ENCODE measurements at places on chromosomes 6 and 20.

- no peak for DNase-seq
Measured at GRCh38 chr20:2740702-2741101, 48.1 kb downstream of the EBF4 start.

GRCh38 chr6:25223490-25223991 lies 55.6 kb upstream of the CARMIL1 start:
- peak; percentile 83 for DNase-seq

- DNase-seq: peak; percentile 3
Measured at GRCh38 chr20:18263723-18264122, 24.6 kb upstream of the ZNF133 start.

DNA sequence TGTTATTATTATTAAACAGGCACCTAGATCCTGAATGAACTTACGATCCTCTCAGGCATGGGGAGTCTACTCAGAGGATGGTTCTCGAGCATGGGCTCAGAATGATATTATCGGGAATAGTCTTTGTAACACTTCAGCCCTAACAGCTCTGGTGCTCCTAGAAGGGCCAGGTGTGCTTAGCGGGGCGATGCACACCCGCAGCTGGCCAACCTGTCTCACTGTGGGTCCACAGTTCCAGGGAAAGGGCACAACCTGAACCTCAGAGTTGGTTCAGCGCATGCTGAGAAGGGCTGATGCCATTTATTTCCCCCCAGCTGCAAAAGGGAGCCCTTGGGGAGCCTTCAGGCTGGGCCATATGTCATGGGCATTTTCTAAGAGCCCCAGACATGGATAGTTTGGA lies 26.2 kb downstream of the RRAGD start:
- no peak for DNase-seq

DNA sequence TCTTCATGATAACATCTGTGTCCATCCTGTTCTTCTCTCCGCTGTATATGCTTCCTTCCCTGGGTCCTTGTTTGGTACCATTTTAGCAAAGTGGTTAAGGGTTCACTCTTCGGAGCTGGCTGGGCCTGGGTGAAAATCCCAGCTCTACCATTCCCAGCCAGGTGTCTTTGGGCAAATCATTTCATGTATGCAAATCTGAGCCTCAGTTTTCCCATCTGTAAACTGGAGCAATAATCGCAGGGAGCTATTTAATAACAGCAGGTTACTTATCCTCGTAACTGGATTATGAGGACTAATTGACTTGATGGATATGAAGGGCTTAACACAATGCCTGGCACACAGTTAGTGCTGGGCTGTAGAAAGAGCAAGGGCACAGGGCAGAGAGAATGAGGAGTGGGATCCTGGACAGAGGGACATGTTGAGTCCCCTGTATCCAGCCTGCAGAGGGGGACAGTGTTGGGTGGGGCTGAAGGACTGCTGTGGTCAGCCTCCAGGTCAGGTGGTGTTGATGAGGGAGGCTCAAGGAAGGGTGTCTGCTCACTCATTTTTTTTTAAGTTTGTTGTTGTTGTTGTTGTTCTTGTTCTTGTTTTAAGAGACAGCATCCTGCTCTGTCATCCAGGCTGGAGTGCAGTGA lies 44.3 kb upstream of the FAM83D start:
- no peak for DNase-seq

DNA sequence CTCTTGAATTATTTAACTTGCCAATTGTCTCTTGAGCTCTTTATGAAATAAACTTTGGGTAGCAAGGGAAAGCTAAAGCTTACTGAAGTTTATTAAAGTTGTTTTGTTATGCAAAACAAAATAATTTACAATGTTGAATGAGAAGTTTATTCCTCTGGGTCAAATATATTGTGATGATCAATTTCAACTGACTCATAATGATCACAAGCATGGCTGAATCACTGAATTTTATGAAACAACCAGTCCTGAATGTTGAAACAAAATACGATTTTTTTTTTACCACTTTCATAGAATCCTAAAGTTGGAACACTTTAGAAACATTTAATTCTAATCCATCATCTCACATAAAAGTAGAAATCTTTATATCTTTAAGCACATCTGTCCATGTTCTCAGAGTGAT lies 110.3 kb downstream of the RWDD2A start:
- DNase-seq: no peak

DNA sequence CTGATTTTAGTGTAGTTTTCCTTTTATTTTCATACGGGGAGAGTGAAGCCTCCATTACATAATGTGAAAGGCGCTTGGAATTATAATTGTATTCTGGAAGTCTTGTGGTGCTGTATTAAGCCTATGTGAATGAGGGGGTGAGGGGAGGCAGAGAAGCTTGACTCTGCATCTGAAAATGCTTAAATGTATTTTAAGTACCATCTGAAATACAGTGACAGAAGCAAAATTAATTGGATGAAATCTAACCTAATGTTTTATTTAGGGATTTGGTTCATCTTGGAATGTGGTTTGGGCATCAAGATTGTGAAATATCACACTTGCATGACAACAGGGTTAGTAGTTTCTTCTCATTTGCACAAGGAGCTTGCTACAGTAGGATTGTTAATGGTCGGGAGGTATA lies 41.2 kb downstream of the TMEM200A start:
- DNase-seq: no peak

DNA sequence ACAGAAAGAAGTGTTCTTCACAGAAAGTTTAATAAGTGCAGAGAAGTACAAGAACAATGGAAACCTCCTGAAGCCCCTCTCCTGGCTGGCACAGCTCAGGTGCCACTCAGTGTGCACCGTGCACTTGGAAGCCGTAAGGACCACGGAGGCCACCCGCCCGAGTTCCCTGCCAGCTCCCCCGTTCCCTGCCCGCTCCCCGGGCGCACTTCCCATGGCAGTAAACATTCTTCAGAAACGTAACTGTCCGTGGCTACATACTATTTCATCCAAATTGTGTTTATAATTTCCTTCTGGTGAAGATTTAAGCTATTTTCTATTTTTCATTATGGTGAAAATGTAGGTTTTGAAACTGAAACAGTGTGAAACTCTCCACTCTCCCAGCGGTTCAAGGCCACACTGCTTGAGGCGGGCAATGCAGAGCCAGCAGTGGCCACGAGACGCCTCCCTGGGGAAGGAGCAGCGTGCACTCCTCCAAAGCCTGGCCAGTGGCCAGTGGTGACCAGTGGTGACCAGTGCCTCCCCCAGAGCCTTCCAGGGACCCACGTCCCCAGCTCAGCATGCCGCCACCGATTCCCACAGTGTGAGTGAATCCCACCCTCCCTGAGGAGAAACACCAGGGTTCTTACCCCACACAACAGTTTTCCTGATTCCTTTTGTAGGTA lies 46.4 kb downstream of the TAF4 start:
- no peak for DNase-seq

GRCh38 chr6:10756085-10756484 lies 8.5 kb downstream of the TMEM14B start:
- DNase-seq: no peak

DNA sequence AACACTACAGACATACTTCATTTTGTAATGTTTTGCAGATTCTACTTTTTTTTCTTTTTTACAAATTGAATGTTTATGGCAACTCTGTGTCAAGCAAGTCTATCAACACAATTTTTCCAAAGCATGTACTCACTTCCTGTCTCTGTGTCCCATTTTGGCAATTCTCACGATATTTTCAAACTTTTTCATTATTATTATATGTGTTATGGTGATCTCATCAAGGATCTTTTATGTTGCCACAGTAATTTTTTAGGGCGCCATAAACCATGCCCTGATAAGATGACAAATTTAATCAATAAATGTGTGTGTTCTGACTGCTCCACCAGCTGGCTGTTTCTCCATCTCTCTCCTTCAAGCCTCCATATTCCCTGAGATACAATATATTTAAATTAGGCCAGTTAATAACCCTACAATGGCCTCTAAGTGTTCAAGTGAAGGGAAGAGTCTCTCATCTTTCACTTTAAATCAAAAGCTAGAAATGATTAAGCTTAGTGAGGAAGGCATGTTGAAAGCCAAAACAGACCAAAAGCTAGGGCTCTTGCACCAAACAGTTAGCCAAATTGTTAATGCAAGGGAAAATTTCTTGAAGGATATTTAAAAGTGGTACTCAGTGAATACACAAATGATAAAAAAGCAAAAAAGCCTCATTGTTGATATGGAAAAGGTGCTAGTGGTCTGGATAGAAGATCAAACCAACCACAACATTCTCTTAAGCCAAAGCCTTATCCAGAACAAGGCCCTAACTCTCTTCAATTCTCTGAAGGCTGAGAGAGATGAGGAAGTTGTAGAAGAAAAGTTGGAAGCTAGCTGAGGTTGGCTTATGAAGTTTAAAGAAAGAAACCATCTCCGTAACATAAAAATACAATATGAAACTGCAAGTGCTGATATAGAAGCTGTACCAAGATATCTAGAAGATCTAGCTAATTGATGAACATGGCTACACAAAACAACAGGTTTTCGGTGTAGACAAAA lies 194.4 kb upstream of the TAB2 start:
- no peak for DNase-seq

DNA sequence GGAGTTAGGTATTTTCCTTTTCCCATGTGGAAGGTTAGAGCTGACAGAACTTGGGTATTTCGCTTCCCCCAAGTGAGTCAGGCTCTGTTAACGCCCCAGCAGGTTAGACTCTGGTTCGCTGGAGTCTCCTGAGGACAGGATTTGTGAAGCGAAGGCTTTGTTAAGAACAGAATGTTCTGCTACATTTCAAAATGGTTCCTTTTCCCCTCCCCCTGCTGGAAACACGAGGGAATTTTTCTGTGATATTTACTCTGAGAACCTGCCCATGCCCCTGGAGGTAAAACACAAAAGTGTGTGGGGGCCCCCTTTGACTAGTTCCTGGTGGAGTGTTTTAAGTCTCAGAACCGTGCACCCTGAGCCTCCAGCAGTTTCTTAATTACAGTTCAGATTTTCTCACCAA lies 731.4 kb upstream of the CITED2 start:
- DNase-seq: peak; percentile 69

- no peak for DNase-seq
Measured at GRCh38 chr6:53029761-53030160, 34.7 kb upstream of the GSTA4 start.

DNA sequence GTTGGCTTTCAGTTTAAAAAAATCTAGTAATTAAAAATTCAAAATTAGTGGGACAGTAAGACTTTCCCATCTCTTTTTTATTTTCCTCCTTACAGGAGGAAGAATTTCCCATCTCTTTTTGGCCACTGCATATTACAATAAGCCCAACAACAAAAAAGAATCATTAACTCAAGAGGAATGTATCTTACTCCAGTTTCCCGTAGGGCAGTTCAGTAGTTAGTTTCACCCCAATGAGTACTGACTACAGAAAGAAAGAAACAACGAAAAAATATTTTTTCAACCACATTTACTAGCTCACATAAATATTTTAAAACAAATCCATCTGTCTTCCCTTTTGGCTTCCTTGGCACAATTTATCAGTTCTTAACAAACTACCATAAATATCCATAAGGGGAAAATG lies 14.9 kb upstream of the BLOC1S5 start:
- DNase-seq: no peak

GRCh38 chr20:50943069-50943468 lies 11.8 kb upstream of the ADNP start:
- DNase-seq: no peak

DNA sequence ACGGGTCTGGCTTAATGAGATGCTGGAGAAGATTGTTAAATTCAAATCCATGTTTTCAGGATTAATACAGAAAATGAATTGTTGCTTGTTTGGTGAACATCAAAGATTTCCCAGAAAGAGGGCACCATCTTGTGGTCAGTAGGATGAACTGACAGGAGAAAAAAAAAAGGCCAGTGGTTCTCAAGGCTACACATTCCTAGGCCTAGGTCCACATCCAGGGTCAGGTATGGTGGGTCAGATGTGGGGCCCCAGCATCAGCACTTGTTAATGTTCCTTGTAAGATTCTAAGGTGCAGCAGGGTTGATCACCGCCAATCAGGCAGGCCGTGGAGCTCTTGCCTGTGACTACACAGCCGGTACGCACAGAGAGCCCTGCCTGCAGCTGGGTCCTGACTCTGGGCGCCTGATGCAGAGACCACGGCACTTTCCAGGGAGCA lies 34.0 kb upstream of the FOXO3 start:
- peak; percentile 55 for DNase-seq

DNA sequence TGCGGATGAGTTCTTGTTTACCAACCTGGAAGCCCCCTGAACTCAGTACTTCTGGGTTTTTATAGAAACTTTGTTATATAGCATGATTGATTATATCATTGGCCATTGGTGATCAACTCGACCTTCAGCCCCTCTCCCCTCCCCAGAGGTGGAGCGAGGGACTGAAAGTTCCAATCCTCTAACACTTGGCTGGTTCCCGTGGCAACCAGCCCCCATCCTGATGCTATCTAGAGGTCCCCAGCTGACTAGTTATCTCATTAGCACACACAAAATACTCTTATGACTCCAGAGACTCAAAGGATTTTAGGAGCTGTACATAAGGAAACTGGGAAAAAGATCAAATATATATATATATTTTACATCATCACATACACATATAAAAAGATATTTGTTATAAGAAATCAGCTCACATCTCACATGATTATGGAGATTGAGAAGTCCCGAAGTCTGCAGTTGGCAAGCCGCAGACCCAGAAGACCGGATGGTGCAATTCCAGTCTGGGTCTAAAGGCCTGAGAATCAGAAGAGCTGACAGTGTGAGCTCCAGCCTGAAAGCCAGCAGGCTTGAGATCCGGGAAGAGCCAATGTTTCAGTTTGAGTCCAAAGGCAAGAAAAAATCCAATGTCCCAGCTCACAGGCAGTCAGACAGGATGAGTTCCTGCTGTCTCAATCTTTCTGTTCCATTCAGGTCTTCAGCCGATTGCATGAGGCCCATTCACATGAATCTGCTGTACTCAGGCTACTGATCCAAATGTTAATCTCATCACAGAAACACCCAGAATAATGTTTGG lies 179.3 kb upstream of the DTNBP1 start:
- DNase-seq: peak; percentile 25

- no peak for DNase-seq
Measured at GRCh38 chr6:108156938-108157233, 8.9 kb upstream of the NR2E1 start.

GRCh38 chr6:94131271-94131670 lies 711.9 kb upstream of the EPHA7 start:
- no peak for DNase-seq

GRCh38 chr20:13458860-13459451 lies 179.8 kb downstream of the TASP1 start:
- DNase-seq: peak; percentile 18

GRCh38 chr20:57280221-57280620 lies 13.8 kb upstream of the BMP7 start:
- DNase-seq: no peak

DNA sequence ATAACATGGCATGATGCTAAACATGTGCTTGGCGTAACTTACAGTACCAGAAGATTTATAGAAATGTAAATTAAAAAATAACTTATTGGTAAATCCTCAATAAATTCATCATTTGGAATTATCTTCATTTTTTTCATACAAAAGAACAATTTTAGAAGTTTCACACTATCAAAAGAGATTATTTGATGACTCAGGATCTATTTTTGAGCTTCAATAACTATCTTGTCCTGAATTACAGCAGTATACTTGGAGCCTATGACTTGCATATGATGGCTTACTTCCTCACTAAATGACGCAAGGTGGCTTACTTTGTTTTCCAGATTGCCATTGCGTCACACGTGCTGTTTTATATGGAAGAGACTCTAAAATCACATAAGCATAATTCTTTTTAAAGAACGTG lies 49.2 kb downstream of the KHDRBS2 start:
- no peak for DNase-seq
